ENCODE measurements at places on chromosomes 16 and 17.

- ATAC-seq, result no peak
Measured at GRCh38 chr16:82040296-82040695, 5.2 kb downstream of the HSD17B2 start.

DNA sequence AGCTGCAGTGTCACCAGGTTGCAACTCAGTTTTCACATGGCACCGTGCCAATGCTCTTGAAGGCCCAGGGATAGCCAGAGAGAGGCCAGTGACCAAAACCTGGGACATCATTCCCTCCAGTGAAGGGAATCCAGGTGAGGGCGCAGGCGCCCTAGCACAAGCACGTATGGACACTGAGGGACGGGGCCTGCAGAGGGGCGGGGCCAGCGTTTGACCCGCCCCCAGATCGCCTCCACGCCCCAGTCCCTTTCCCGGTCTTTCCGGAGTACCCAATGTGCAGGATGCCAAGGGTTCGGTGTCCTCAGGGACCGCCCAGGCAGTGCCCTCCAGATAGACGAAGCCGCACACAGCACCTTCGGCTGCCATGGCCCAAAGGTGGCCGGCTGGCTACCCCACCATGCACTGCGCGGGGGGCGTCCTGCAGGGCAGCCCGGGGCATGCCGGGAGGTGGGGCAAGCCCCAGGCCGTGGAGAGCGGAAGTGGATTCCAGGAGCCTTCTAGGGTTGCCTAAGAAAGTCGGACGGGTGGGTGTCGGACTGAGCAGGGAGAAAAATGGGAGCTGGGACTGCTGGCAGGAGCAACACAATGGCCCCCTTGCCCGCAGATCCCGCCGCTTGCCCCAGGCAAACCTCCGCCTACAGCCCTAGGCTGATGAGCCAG lies 4.6 kb downstream of the SLC12A4 start:
- no peak for ATAC-seq

DNA sequence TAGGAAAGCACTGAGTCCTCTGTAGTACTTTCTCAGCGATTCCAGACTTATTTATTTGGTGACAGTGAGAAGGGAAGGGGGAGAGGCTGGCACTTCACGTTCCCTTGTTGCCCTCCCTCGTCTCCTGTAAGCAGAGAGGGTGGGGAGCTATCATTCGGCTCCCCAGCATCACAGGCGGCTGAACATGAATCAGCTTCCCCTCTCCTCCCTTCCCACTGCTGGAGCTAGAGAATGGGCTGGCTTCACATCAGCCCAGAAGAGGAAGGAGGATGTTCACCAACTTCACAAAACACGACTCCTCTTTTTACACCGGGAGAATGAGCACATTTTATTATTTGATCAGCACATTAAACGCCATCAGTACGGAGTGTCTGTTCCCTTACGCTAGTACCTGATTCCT lies 6.7 kb upstream of the CMIP start:
- ATAC-seq, result no peak

DNA sequence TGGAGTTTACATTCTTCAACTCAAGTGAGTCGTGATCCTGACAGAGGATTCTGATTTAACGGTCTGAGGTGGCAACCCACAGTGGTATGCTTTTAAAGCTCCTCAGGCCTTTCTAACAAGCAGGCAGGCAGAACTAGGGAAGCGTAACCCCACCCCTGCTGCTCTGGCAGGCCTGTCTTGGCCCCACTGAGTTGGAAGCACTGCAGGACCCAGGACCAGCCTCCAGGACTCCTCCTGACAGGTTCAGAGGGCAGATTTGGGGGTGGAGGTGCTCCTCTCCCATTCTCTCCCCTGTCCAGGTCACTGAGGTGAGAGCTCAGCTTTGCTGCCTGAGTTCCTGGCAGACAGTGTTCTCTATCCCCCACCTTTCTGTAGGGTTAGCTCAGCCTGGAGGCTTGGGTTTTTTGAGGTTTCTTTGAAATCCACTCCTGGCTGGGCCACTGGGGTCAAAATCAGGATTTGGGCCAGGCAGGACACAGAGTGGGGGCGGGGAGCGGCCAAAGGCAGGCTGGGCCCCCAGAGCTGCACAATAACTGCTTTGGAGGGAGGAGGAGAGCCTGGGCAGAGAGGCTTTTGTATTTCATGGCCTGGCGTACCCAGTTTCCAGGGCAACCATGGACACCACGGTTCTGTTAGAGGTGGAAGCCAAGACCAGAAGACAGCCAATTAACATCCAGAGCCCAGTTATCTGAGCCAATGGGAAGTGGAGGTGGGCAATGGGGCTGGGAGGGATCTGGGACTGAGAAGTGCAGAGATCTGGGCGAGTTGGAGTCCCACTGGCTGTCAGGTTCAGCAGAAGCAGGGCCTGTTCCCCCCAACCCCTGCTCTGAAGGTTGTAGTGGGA lies 9.5 kb downstream of the MRPL27 start:
- no peak for ATAC-seq

DNA sequence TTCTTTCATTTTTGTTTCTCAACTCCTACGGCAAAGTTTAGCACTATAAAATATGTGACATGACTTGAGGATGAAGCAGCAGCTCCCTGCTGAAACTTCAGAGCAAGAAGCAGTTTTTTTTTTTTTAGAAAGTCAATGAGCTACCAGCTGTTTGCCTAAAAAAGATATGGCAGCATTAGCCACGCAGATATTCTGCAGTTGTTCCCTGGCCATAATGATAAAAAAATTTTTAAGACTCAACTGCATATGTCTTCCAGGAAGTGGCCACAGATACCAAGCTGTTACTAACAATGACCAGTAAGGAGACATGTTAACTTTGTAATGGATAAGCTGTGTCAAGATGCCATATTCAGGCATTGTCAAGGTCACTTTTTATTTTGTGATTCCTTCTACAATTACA lies 319.6 kb upstream of the CDH11 start:
- ATAC-seq, result no peak

DNA sequence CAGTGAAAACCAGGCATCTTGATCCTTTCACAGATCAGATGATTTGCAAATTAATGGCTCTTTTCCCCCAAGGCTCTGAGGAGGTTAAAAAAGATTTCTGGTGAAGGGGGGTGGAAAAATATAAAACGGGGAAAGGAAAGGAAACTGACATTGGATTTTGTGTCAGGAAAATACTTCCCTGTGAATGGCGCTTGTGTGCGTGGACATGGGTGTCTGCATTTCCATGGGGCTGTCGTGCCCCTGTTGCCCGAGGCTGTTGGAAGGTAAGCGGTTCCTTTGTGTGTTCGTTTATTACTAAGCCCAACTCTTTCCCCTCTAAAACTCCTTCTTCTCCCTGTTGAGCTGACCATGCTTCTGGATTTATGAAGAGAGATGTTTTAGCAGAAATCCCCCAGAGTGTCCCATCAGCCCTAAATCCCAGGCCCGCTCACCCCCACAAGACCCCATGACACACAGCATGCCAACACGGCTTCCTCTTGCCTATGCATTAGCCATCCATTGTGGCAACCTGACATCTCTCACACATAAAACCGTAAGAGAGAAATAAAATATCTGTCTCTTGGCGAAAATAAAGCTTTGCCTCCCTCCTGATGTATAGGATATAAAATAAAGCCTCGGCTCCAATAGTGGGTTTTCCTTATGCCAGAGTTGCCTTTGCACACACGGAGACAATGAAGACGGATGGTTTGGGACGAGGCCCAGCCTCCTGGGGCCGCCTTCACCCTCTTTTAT lies 7.3 kb upstream of the LHX1 start:
- ATAC-seq, result no peak

GRCh38 chr17:48026502-48027321 lies 10.9 kb downstream of the COPZ2 start:
- peak; percentile 54 for ATAC-seq

- ATAC-seq, result no peak
Measured at GRCh38 chr16:4618645-4619418, 4.1 kb upstream of the UBALD1 start.

DNA sequence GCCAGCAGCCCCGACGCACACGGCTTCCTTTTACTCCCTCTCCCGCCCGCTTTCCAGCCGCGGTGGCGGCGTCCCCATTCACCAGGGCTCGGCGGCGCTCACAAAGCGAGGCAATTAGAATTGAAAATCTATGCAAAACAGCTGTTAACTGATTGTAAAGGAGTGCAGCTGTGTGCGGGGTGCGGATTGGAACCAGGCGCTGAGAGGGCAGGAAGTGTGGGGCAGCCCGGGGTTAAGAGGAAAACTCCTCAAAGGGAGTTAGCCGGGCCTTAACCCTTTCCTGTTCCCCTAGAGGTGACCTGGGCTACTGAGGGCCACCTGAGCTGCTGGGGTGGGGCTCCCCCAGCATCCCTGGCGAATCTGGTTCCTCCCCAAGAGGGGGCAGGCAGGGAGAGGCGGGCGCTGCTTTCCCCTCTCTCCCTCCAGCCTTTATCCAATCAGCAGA lies 5.8 kb upstream of the GSE1 start:
- ATAC-seq, result no peak

DNA sequence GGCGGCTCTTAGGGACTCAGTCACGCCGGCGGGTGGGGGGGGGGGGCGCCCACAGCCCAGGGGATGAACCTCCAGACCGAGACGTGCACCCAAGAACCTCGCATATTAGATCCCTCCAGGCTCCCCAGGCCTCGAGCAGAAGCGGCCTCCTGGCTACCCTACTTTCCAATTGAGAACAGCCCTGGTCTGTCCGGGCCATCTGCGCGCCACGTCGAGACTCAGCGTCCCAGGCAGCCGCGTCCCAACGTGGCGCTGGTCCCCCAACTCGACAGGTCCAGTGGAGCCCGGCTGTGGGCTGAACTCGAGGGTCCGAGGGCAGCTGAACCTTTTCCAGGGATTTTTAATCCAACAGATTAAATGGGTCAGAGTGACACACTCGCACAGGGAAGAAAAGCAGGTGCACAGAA lies 2.3 kb upstream of the IRX3 start:
- ATAC-seq, result no peak

DNA sequence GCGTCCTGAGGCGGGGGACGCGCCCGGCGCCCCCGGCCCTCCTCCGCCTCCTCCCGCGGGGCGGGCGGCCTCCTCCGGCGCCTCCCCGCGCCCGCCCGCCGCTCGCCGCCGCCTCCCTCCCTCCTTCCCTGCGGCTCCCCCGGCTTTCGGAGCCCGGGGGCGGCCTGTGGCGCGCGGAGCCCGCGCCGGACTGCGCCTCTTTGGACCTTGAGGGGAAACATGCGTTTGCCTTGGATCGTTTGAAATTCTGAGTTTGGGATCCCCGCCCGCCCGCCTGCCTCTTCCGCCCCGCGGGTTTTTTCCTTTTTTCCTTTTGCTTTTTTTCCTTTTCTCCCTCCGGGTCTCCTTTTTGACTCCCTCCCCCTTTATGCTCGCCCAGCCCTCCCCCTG lies 390 bp downstream of the ZNRF1 start:
- ATAC-seq, result peak; percentile 72

GRCh38 chr17:6547336-6547735 lies 9.0 kb downstream of the PITPNM3 start:
- ATAC-seq, result no peak
